ENCODE measurements at places on chromosomes 12 and 14.

GRCh38 chr12:11446372-11446771, 51.0 kb upstream of the PRB2 start:
- no peak for DNase-seq

- DNase-seq: no peak
These were observed 11.9 kb upstream of the CCND2 start for GRCh38 chr12:4261655-4262054.

- no peak for DNase-seq
These were observed 340.9 kb downstream of the ALG10 start for GRCh38 chr12:34363050-34363673.

DNA sequence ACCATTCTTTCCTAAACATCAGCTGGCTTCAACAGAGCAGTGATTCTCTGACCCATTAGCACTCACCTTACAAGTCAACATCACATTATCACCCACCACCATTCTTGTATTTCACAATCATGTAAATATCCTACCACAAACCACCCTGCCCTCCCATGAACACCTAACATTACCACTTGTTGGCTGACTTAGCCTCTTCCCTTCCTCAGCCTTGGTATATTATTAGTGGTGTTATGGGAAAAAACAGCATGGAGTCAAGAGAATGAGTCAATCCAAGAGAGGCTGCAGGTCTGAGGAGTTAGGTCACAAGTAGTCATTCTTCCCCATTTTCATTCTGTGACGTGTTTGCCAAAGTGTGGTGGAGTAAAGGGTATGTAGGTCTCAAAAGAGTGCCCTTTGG, 22.3 kb upstream of the MGP start:
- DNase-seq: no peak

GRCh38 chr14:101495284-101495683, 66.0 kb upstream of the DIO3 start:
- peak; percentile 21 for DNase-seq

DNA sequence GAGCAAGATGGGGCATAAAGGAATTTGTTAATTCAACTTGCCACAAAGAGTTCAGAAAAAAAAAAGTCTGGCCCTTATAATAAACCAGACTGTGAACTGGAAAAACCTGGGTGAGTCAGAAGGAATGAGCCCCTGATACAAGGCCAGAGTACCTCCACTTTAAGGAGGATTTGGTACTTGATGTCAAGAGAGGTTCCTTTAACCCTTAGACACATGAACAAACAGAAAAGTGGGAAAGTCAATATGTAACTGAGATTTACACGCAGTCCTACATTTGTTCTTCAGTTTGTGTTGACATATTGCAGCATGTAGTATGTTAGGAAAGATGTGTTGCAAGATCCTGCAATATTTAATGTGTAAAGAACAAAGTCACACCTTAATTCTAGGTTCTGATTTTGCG, 14.2 kb upstream of the SLC38A4 start:
- DNase-seq: no peak

DNA sequence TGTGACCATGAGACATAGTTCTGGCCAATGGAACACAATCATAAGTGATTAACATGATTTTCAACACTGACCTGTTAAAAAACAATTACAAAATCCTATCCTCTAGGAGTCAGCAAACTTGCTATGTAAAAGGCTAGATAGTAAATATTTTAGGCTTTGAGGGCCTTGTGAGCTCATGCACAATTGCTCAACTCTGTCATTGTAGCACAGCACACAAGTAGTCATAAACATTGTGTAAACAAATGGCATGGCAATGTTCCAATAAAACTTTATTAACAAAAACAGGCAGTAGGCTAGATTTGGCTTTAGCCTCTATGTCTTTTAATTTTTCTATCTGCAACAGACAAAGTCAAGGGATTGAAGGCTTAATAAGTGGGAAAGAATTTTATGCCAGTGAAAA, 350.7 kb downstream of the C12orf50 start:
- no peak for DNase-seq

GRCh38 chr14:95104911-95105310, 52.4 kb downstream of the DICER1 start:
- no peak for DNase-seq

GRCh38 chr12:80655751-80656150, 51.7 kb upstream of the MYF6 start:
- DNase-seq: no peak

DNA sequence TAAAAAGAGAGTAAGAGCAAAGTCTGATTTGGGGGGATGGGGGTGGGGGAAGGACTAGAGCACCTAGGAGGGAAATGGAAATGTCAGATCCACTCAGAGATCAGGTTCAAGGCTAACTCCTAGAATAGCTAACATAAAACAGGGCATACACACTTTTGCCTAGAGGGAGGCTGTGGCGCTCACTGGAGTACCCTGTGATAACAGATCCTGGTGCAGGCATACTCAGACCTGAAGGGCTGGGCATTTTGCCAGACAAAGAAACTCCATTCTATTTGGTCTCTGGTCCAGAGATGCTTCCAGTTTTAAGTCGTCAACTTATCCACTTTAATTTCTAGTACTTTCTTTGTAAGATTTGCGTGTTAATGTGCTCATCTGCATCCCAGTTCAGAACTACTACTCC, 5.8 kb downstream of the CTDSP2 start:
- no peak for DNase-seq

DNA sequence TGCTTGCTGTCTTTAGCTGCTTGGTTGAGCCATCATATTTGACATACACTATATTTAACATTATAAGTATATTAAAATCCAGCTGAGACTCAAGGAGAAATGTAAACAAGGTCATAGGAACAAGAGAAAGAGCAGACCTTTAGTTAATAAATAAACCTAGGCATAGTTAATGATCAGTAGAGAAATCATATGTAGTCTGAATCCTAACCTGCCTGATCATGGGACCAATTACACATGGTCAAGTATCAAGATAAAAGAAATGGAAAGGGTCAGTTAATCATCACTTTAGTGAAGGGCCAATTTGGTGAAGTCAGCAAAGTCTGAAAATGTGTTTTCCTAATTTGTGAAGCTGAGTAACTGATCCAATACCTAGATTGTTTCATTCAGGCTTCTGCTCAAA, 7.5 kb downstream of the RNF212B start:
- DNase-seq: no peak

- DNase-seq: peak; percentile 54
These were observed at the start of gene SCNN1A for GRCh38 chr12:6375269-6376078. Gene SCNN1A, minus strand, starts transcription at chr12:6375563. Its CDS starts 780 bp downstream, at chr12:6374783.

DNA sequence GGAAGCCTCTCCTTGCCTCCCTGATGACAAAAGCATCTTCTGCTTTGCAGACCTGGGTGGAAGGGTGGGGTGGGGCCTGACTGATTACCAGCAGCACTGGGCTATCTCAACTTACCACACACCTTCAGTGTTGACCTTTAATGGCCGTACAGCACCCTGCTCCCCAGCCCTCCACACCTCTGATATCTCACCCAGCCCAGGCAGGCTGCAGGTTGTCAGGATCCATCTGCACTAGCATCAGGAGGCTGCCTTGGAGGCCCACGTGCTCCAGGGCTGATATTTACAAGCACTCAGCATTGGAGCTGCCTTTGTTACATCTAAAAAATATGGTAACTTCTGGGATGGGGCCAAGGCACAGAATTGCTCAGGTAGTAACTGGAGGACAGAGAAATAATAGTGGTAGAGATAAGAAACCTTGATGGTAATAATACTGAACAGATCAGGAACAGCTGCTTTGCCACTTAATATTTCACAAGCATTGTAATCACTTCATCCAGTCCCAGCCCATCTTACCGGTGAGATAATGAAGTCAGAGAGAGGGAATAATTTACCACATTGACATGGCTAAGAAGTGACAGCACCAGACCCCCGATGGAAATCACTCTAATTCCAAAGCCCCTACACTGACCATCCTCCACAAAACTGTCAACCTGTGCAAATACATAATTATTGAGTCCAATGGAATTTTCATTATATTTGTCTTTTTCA, 125.2 kb upstream of the RFLNA start:
- DNase-seq: peak; percentile 37

GRCh38 chr14:101598159-101598558, 36.9 kb downstream of the DIO3 start:
- peak; percentile 34 for DNase-seq

DNA sequence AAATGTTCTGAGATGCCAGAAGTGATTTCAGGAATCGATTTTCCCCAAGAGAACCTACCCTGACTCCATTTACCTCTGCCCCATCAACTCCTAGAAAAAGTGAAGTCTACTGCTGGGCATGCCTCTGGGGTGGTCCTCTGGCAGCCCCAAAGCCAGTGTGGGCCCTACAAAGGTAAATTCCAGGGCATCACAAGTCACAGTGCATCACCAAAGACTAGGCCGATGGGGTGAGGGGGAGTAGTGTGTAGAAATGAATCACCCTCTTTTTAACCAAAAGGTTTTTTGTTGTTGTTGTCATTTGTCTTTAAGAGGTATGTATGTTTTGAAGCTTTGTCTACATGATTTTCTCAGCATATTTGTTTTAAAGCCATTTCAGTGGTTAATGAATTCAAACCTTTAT, 46.4 kb upstream of the RTRAF start:
- no peak for DNase-seq

DNA sequence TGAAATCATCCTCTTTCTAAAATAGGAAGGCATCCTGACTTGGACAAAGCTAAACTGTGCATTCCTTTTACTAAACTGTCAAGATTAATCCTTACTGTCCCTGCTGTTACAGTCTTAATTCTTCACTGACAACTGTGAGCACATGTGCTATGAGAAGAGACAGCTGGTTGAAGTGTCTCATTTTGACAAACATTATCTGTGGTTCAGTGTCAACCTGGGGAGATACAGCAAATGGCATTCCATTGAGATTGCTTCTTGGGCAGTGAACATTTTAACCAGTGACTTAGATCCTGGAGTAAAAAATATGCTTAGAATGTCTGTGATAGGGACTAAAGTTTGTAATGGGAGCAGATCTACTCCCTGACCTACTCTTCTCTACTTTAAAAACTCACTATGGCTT, 552.6 kb upstream of the ATP2B1 start:
- DNase-seq: no peak

DNA sequence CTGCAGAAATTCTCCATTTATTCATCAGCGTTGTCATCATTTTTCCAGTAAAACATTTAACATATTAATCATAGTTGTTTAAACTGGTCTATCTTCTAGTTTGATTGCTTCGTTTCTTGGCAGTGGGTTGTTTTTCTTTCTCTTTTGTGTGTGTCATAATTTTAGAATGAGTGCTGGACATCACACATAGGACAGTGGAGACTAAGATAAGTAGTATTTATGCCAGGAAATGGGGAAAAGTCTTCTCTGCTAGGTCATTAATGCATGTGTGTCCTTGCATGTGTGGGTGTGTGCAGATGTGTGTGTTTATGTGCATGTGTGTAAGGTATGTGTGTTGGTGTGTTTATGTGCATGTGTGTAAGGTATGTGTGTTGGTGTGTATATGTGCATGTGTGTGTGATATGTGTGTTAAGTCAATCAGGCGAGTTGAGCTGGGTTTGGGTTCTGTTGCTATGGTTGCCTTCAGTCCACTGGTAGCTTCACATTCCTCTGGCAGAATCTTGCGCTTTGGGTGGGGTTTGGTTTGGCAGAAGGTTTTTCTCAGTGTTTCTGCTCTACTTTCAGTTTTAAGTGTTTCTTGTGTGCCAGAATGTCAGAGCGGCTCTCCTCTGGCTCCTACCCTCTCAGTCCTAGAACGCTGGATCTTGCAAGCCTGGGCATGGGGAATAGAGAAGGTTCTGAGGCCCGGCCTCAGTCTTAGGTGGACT, 7.8 kb upstream of the ADGRD1 start:
- DNase-seq: no peak

- no peak for DNase-seq
These were observed 261.5 kb upstream of the CCDC196 start for GRCh38 chr14:66224492-66225178.

DNA sequence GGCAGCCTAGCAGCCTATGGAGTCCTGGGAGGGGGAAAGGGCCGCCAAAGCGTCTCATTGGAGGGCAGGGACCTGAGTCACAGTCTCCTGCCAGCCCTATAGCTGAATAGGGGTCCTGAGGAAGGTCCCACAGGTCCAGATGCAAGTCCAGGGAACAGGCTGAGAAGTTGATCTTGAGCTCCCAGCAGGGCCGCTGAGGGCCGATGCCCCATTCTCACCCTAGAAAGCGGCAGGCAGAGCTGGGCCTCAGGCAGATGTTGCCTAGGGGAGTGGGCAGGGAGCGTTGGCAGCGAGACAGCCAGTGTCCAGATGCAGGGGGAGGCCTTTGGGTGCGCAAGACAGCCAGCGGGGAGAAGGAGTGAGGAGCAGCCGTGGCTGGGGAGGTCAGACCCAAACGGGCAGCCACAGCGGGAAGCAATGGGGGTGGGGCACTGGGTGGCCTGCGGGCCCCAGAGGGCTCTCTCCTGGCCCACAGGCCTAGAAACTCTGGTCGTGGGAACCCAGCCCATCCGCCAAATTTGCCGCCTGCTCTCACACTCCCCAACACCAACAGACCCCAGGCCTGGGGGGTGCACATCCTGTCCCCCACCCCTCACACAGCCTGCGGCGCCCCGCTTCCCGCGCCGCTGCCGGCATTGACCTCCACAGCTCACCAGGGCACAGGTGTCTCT, 1.1 kb downstream of the HDAC7 start:
- DNase-seq: peak; percentile 74

DNA sequence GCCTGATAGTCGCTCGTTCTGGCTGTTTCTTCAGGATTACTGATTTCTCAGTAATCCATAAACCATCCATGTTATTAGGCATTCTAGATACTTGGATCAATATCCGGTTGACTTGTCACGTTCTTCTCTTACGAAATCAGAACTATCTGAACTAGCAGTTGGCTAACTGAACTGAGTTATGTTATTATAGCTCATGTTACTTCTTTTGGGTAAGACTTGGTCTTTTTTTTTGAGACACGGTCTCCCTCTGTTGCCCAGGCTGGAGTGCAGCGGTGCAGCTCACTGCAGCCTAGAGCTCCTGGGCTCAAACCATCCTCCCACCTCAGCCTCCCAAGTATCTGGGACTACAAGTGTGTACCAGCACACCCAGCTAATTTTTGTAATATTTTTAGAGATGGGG, 178.6 kb downstream of the PRKCH start:
- DNase-seq: no peak

GRCh38 chr14:23727566-23728335, 91.6 kb downstream of the DHRS2 start:
- DNase-seq: no peak

Measured in activated effector memory CD4-positive, alpha-beta T cell treated with anti-CD3 and anti-CD28 coated beads, Interleukin-2, amount 50 U/mL, for 16 hours (primary cell).